ENCODE measurements at places on chromosomes 5 and 9.

DNA sequence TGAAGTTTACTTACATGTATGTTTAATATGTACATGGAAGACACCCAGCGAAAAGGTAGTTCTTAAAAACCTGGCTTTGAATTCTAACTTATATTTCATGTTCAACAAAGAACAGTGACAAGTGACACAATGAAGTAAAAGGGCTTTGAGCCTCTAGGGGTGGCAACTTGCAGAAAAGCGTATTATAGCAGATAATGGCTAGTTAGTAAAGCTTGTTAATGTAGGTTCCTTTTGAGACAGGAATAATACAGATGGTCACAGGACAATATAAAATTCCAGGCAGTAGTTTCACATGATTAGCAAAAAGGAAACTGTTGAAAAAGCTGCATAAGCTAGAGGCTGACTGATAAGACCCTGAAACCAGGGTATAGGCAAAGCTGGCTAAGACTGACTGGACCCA lies 132.4 kb upstream of the FTMT start:
- no peak for DNase-seq

DNA sequence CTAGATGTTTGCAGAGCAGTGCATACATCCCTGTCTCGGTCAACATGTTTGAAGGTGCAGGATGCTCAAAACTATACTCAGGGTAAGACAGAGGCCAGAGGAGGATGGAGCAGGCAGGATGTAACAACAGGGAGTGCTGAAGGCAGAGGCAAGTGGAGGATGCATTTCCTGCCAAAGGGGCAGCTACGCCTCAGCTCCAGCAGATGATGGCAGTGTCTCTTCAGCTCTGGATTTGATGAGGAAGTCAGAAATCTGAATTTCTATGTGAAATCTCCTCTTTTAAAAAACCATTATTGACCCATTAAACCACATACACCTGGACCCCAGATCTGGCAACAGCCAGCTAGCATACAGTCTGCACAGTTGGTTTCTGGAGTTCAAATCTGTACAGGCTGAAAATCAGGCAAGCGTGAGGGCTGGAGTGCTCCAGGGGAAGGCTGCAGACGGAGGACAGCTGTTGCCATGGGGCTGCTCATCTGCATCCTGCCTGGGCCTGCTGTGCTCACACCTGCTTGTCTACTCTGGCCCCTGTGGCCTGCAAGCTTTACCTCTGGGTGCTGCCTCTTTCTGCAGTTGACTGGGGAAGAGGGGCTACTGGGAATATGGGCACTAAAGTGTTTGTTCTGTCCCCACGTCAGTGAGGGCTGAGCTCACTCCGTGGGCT lies 152.9 kb upstream of the SLC28A3 start:
- no peak for DNase-seq

DNA sequence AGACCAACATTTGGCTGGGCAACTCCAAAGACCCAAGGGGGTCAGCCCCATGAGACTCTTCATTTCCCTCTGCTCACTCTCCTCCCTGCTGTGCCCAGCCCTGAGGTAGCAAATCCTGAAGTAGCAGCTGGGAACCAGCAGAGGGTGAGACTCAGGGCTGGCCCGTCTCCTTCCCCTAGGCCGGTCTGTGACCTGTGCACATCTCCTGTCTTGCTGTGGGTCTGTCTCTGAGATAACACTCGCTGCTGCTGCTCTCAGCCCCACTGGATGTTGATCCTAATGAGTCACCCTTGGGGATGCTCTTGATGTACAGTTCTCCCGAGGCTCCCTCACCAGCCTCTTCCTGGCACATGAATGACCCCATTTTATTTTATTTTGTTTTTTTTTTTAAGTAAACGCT lies 7.3 kb upstream of the OR2V1 start:
- no peak for DNase-seq

DNA sequence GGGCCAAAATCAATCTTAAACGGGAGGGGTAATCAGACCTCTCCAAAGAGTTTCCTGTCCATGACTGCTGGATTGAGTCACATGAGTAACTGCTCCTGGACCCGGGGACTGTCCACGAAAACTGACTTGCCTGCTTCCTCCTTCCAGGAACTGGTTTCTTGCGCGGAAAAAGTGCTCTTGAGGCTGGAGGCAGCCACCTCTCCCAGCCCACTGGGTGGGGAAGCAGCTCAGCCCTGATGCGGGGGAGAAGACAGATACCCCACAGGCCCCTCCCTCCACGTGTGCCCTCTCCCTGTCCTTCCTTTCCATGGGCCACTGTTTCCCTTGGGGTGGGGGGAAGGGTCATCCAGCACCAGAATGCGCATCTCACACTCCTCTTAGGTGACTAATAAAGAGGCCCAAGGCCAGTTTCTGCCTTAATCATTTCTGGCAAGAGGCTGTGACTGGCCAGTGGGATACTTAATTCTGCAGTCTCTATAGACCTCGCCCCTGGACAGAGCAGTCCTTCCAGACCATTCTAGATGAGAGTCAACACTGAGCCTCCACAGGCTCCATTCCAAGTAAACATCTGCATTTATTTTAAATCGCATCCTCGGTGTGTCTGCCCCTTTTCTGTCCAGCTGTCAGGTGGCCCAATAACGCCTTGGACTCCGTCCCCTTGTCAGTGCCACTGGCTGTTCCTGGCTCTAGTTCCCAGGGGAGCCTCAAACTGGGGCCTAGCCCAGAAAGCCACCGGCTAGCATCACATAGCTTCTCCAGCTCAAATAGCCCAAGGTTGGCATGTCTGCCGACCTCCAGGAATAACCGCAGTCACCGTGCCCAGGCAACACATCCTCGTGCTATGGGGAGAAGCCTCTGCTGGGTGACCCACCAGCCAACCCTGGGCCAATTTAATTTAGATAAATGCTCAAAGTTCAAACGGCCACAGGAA lies 12.0 kb downstream of the REXO4 start:
- DNase-seq, result no peak

DNA sequence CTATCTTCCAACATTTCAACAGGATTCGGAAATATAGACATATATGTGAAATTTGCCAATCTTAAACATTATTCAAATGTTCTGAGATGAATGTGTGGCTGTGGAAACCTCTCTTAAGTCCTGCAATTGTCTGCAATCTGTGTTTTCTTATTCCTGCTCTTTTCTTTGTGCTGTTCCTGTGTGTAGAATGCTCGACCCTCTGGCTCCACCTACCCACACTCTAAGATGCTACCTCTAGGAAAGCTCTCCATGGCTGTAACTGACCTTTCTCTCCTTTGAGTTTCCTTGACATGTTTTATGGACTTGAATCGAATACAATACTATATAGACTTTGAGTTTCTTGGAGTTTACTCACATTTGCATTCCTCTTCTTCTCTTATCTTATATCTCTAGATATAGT lies 120.6 kb upstream of the ASTN2 start:
- no peak for DNase-seq

DNA sequence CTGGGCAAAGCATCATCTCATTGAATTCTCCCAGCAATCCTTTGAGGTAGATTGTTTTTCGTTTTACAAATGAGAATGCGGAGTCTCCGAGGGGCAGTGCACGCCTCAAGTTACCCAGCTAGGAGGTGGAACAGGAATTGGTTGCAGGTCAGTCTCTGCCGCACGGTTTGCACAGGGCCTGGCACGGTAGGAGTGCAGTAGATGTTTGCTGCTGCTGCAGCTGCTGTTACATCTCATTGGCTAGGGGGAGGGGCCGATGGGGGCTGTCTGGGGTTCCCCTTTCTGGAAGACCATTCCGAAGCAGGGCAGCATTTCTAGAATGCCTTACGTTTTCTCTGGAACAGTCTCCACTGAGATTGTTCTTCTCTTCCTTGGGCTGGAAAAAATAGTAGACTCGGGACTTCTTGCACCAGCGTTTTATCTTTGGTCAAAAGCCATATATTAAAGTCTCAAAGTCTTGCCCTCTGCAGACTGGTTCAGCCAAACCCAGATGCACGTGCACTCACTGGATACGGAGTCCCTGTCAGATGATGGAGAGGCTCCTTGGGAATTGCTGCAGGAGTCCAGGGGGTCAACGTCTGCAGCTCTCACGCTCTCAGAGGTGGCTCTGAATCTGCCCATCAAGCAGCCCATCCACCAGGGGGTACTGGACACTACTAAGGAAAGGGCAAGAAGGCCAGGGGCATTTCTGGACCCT lies 1.2 kb downstream of the USP20 start:
- peak; percentile 40 for DNase-seq

- DNase-seq, result no peak
Measured at GRCh38 chr5:74179179-74179578, 461.3 kb downstream of the ENC1 start.

DNA sequence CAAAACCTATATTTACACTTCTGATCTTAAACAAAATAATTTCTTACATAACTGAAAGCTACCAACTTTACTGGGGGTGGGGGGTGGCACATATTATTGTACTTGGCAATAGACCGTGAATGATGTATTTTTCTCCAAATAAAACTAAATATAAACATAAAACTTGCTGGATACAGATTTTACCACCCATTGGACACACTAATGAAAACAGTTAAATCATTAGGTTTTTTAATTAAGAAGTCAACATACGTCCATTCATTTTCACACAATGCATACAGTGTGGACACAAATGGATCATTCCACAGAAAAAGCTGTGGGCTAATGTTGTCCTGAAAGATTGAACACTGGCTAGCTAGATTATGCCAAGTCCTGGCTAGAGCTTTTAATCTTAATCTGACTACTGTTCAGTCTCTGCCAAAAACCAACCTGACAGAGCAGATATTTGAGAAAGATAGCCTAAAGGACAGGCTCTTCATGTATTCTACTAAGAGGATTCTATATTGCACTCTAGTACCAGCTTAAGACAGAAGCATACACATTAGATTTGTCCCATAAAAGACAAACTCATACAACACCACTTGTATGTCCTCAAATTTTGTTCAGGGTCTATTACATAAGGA lies 118.1 kb downstream of the SIL1 start:
- no peak for DNase-seq

GRCh38 chr9:10674586-10674985 lies 61.8 kb upstream of the PTPRD start:
- DNase-seq, result no peak

DNA sequence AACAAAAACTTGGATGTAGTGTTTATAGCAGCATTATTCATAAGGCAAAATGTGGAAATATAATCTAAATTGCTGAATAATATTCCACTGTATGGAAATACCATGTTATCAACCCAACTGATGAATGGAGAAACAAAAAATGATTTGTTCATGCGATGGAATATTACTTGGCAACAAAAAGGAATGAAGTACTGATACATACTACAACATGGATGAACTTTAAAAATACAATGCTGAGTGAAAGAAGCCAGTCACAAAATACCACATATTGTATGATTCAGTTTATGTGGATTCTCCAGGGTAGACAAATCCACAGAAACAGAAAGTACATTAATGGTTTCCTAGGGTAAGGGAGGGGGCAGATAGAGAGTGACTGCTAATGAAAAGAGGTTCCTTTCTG lies 83.7 kb upstream of the DNAH5 start:
- no peak for DNase-seq

DNA sequence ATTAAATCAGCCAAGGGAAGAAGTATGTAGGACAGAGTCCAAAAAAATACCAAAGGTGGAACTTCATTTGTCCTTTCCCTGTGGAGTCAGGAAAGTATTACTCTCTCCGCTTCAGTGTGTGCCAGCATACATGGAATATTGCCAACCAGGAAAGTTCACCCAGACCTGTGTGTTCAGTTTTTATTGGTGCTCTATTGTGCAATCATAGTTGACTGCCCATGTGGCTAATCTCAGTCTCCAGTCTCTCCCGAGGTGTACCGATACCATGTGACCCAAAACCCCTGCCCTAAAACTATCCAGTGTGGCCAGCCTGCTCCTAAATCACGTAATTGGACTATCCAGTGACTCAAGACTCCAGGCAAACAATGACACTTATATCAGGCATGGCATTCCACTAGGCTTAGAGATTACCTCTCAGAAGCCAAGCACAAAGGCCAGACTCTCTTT lies 38.8 kb downstream of the NFX1 start:
- no peak for DNase-seq

DNA sequence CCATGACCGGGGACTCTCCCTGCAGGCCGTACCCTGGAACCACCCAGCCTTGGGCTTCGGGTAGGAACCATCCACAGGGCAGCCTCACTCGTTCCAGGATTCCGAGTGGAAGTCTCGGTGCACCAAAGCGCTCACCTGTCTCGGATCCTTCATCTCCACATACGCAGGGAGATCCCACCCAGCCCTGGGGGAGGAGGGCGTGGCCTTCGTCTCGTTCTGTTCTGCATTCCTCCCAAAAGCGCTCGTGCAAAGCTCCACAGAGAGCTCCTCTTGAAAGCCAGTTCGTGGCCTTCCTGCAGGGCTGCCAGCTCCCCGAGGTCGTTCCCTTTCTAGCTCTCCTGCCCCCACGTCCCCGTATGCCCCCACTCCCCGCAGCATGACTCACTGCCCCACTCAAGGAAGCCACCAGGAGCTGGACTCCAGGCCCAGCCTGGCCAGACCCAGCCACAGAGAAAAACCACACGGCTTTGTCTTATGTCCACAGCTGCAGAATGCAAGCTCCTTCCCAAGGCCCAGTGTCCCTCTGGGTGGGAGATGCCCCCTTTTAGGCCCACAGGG lies 65.0 kb upstream of the SARDH start:
- no peak for DNase-seq

- no peak for DNase-seq
Measured at GRCh38 chr5:171102877-171103610, 206.0 kb upstream of the TLX3 start.

GRCh38 chr9:75775166-75775565 lies 115.3 kb upstream of the PCSK5 start:
- no peak for DNase-seq

- DNase-seq, result no peak
Measured at GRCh38 chr5:113692466-113692865, 179.0 kb downstream of the YTHDC2 start.

- DNase-seq, result no peak
Measured at GRCh38 chr5:68189171-68189570, 26.4 kb upstream of the PIK3R1 start.

- no peak for DNase-seq
Measured at GRCh38 chr9:113955076-113955752, 79.1 kb downstream of the ZNF618 start.

GRCh38 chr5:7425830-7426229 lies 29.9 kb downstream of the ADCY2 start:
- DNase-seq, result no peak

GRCh38 chr5:56094579-56095361 lies 100.0 kb upstream of the IL6ST start:
- DNase-seq, result no peak

DNA sequence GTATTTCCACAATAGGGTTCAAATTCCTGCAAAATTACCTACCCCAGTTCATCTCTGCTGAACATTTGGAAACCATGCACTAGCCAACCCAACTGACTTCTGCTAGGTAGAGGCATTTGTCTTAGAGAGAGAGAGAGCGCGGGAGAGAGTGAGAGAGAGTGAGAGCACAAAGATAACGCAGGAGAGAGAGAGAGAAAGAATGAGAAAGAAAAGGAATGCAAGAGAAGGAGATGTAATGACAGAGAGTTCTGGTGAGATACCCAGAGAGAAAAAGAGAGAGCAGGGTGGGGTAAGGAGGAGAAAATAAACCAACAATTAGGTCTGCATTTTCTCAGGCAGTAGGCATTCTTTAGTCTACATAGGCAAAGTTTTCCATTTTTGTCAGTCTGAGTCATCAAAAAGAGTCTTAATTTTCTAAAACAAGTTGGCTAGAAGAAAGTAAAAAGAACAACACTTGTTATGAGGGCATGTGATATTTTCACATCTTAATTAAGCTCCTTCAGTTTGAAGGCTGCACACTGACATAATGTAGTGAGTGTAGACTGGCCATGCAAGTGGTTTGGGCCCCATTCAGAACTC lies 98.2 kb downstream of the MAP1B start:
- DNase-seq, result no peak

Data from AML-193 (cell line).